Activated CD8-positive, alpha-beta memory T cell treated with anti-CD3 and anti-CD28 coated beads for 24 hours (primary cell): ENCODE measurements at places on chromosomes 6 and 20.

GRCh38 chr6:91276315-91276714, 689.4 kb upstream of the MAP3K7 start:
- no peak for DNase-seq

DNA sequence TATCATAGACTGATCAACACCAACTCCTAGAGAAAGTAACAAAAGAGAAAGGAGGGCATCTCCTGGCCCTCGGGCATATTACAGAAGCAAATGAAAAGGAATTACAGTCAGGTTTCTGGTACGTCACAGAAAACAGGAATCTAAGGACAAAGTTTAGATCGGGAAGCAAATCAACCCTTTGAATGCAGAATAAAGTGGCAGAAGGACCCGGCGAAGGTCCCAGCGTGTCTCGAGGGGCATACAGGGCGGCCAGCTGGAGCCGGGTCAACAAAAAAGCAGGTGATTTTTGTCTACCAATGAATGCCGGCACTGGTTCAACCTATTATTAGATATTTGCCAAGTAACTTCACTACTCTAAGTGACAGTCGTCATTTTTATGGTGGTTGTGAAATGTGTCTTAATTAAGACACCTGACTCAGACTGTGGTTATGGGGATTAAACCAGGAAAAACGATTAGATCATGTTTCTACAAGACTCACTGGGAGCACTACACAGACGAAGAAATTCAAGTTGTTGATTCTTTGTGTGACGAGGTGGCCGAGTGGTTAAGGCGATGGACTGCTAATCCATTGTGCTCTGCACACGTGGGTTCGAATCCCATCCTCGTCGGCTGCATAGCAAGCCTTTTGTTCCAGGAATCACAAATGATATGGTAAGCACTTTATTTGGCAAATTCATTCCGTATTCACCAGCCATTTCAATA, 12.4 kb upstream of the ZSCAN9 start:
- DNase-seq = peak; percentile 87

GRCh38 chr6:38942442-38942841, 106.1 kb upstream of the GLP1R start:
- DNase-seq = no peak

- DNase-seq = peak; percentile 24
Observed at GRCh38 chr6:169165561-169166300, 87.9 kb downstream of the THBS2 start.

GRCh38 chr6:74939721-74940620, 265.9 kb downstream of the COL12A1 start:
- no peak for DNase-seq

DNA sequence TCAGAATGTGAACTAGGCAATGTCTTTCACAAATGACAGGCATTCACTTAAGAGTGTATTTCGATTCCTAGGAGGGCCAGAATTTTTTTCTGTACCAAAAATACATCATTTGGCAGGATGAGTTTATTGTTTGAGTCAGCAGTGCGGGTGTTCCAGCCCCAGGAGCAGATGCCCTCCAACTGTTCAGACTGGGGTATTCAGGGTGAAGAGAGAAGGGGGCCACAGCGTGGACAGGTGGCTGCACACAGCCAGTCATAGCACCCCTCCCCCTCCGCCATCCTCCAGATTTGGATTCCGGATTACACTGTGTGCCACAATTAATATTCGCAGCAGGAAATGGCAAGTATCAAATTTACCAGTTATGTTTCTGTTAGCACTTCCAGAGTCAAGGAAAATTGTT, 38.6 kb downstream of the RIPOR2 start:
- DNase-seq = no peak

DNA sequence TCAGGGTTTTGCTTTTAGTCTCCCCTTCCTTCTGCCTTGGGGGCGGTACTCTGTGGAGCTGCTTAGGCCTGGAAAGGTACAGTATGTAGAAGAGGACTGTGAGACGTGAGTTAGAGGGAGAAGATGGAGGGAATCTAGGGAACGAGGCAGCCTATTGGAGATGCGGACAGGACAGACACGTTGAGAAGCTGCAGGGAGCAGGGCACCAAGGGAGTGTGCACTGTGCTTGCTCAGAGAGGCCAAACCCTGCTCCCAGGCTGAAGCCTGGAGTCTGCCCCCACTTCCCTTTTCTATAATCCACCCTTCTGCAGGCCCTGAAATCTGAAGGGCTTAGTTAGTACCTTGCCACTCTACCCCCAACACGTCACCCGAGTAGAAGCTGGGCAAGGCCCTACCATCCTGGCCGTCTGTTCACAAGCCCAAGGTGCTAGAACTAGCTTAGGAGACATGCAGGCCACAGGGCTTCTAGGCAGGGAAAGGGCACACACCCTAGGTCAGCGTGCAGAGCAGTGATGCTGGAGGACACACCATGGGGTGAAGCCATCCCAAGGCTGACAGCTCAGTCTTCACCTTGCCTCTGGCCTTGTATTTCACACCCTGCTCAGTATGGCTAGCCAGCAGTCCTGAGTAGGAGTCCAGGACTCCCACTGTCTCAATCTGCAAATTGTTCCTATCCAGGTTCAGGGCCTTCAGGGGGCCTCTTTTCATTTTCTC, 6.9 kb downstream of the TP53INP2 start:
- DNase-seq = no peak

- no peak for DNase-seq
Observed at GRCh38 chr6:146651482-146651863, 52.7 kb downstream of the ADGB start.

DNA sequence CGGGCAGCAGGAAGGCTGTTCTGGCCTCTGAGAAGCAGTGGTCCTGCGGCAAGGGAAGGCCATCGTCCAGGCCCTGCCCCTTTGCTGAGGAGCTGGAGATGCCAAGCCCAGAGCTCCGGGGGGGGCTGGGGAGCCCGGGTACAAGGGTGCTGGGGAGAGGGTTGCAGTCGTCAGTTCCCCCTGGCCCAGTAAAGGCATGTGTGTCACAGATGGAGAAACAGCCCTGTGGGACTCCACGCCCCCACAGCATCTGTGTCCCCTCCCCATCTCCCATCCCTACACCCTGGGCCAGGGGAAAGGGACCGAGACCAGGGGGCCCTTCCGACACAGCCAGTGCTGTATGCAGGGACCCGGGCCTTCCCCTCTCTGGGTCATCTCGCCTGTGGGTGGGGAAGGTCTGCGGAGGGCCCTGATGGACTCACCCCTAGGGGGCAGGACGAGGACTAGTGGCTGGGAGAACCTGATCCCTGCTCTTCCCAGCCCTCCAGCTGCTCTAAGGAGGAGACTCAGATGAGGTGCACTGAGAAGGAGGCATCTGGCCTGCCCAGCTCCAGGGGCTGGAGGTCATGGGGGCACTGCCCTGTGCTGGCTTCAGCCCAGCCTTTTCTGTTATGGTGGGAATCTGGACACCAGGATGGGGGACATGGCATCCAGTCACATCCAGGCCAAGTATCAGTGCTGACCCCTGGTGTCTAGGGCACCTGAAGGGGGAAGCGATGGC, 609 bp downstream of the MYL9 start:
- no peak for DNase-seq

- DNase-seq = no peak
Observed at GRCh38 chr6:168890981-168891365, 362.7 kb downstream of the THBS2 start.

- no peak for DNase-seq
Observed at GRCh38 chr20:44583157-44583556, 778 bp downstream of the PKIG start.

DNA sequence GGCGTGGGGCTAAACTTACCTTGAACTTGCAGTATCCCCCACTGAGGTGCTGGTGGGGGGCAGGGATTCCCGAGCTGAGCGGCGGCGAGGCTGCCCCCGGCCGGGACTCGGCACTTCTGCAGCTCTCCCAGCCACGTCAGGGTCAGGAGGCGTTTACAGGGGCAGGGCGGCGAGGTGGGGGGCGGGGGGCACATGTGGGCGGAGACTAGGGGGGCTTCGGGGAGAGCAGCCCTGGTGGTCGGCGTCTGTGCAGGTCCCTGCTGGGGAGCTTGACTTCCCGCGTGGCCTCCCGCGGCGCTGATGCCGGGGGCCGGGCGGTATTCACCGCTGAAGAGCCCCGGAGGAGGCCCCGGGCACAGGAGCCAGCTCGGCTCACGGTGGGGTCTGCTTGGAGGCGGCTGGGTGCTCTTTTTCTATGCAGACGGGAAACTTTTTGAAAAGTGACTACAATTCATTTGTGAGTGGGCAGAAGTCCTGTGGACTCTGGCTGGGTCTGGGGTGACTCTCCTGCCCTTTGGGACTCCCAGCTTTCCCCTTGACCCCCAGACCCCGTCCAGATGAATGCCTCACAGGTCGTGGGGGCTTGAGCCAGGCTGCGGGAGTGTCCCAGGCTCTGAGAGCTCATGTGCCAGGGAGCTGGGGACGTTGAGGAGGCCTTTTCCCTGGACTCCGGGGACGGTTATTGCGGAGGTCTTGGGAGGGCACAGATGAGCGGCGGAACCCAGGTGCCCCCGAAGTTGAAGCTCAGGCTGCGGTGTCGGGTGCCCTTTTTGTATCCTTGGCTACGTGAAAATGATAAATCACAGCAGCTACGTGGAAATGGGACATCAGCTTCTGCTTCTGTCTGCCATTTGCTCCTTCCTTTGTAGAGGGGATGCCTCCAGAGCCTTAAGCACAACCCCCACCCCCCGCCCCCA, 75.9 kb upstream of the GATA5 start:
- DNase-seq = peak; percentile 62

- no peak for DNase-seq
Observed at GRCh38 chr6:2961506-2961905, 9.9 kb downstream of the SERPINB6 start.

DNA sequence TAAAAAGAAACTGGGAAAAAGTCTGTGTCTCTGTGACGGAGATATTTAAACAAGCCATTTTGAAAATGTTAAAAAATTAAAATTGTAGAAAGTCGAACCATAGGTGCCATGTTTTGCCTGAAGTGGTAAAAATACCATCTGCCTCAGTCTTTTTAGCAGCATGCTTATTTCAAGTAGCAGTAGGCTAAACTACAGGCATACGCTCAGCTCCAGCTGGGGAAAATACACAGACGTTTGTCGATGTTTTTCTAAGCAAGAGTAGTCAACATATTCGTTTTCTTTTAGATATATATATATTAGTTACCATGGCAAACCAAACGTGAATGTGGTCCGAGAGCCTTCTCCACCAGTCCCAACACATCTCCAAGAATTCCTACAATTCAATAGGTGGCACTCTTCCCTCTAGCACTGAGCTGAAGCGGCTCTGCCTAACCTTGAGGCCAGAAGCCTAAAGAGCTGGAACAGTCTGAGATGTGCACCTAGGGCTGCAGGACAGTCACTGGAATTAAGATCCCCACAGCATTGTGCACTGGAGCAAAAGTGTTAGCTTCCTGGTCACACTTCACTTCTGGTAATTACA, 70.2 kb upstream of the BEND3 start:
- no peak for DNase-seq

DNA sequence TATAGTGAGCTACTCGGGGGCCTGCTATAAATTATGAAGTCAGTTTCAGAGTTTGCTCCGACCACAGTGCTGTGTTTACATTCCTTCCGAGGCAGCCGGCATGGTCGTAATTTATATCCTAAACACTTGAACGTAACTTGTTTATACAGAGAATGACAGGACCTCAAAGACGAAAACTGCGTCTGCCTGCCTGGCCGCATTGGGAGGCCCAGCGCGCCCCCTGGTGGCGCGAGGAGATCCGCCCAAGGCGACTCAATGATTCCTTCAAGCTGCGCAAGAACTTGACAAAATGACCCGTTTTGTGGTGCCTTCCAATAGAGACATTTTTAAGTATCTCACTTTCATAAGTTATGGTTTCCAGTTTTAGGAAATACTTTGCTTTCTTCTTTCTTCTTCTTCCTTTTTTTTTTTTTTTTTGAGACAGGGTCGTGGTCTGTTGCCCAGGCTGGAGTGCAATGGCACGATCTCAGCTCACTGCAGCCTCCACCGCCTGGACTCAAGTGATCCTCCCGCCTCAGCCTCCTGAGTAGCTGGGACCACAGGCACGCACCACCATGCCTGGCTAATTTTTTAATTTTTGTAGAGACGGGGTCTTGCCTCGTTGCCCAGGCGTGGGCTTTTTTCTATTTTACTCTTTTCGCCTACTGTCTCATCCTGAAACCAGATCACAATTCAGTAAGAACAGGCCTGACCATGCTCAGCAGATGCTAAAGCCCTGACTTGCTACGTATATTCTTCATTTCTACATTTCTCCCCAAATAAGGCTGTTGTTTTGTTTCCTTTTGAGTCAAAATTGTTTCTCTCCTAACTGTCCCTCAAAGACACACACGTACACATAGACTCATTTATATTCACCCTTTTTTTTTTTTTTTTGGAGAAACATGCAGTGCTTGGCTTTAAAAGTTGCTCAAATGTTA, 7.8 kb downstream of the FOXF2 start:
- DNase-seq = peak; percentile 86

DNA sequence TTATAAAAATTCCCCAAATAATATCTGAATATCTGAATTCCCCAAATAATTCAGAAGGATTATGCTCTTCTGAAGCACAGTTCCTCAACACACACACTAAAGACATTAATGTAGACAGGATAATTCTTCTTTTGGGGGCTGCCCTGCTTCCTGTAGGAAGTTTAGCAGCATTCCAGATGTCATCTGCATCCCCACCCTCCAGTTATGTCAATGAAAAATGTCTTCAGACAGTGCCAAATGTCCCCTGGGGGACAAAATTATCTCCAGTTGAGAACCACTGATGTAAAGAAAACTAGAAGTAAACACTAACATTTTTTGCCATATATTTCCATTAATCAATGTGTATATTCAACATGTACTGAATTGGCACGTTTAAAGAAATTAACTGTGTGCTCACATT, 25.9 kb upstream of the NAA20 start:
- DNase-seq = no peak

- DNase-seq = no peak
Observed at GRCh38 chr6:13303668-13304017, 24.7 kb downstream of the TBC1D7 start.

- DNase-seq = no peak
Observed at GRCh38 chr6:25971187-25971821, 8.7 kb downstream of the TRIM38 start.

- DNase-seq = no peak
Observed at GRCh38 chr6:132934496-132934895, 120.1 kb downstream of the RPS12 start.

GRCh38 chr6:64249115-64249514, 613.5 kb downstream of the PHF3 start:
- DNase-seq = no peak

DNA sequence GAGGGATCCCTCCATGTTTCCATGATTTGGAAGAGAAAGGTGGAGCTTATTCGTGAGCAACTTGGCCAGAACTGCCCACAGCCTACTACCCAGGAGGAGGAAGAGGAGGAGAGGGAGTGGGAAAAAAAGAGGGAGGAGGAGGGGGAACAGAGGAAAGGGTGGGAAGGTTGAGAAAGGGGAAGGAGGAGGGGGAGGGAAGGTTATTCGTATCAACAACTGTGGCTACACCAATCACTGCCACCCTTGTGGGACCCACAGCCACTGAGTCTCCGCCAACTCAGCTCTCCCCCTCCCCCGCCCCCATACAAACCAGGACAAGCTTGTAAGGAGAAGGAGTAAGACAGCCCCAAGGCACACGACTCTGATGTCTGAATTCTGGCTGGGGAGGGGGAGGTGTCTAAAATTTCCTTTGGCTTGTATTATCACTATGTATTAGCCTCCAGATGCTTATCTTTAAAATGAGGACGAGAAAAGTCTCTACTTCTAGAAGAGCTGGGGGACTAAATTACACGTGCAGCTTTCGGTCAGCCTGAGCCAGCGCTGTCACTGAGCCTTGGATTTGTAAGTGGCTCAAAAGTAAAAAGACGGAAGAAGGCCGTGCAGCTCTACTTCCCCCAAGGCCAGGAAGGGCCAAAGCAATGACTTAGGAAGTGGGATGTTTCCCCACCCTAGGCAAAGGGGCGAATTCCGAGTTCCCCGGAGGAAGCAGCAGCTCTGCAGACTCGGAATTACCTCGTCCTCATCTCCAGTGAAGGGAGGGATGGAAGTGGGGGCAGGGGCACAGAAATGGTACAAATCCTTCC, 1.0 kb downstream of the FKBP1A start:
- DNase-seq = peak; percentile 57

- DNase-seq = peak; percentile 17
Observed at GRCh38 chr6:166301611-166302529, 6.3 kb downstream of the PRR18 start.
